ENCODE measurements at places on chromosomes 7 and 10.
A peak's percentile ranks its signal among the peaks of the same experiment; 100 is the strongest.

DNA sequence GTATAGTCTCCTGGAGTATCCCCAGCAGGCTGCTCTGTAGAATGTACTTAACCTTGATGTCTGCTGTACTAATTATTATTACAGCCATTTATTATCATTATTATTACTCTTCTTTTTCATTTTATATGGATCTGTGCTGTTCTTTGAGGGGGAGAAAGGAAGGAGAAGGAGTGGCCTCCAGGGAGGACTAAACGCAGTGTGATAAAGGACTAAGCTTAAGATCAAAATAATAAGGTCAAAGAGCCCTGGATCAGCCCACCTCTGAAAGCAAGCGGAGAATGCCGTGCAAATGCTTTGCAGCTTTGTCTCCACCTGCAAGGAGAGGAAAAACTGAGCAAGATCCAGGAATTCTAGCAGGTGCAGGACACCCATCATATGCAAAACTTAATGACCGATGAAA lies 65.3 kb downstream of the RELN start:
- no peak for DNase-seq

DNA sequence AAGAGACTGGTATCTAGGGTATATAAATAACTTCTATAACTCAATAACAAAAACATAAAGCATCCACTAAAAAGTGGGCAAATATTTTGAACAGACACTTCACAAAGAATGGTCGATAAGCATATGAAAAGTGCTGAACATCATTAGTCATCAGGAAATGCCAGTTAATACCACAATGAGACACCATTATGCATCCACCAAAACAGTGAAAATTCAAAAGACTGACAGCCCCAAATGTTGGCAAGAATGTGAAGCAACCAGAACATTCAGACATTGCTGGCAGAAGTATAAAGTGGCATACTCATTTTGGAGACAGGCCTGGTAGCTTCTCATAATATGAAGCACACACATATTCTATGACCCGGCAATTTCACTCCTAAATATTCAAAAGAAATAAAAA lies 26.5 kb upstream of the GSAP start:
- DNase-seq: no peak

- DNase-seq: peak; percentile 10
Measured at GRCh38 chr10:94630017-94630688, 53.4 kb upstream of the CYP2C18 start.

DNA sequence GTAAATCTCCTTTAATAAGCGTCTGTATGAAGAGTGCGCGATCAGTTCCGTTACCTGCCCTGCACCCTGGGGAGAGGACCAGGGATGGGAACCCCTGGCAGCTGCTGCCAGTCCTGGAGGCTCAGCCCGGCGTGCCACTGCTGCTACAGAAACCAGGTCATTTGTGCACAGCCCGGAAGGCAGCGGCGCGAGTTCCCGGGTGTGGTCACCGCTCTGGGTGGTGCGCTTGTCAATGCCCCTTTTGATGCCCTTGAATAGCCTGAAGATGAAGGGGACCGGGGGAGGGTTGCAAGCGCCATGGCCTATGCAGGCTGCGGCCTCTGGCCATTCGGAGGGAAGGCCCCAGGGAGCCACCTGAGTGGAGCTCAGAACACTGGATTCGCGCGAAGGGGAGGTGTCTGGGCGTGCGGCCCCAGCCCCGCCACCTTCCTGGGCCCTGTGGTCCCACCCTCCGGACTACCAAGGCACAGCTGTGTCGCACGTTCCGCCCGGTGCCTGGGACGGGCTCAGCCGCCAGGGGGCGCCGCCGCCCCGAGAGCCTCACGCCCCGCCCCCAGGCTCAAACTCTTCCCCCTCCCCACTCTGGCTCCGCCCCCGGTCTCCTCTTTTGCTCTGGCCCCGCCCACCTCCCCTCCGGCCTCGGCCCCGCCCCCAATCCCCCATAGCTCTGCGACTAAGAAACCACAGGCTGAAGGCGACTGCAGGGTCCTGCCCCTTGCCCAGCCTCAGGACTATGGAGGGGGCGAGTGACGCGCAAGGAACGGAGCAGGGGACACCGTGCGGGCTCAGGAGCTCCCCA lies 16.5 kb downstream of the AP5Z1 start:
- DNase-seq: peak; percentile 79

DNA sequence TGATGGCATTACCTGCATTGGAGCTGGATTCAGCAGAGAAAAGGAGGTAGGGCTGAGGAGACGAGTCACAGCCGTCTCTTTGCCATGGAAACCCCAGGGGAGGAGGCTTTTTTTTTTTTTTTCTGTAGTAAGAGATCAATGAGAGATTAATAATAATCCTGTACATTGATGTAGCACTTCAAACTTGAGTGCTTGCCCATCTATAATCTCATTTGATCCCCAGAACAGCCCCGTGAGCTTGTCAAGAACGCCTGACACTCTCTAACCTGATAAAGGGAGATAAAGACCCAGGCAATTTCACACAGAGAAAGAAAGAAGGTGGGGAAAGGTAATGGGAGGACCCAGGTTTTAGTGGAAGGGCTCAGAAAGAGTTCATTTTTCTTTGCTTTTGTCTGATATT lies 195.2 kb upstream of the FOXK1 start:
- DNase-seq: no peak

DNA sequence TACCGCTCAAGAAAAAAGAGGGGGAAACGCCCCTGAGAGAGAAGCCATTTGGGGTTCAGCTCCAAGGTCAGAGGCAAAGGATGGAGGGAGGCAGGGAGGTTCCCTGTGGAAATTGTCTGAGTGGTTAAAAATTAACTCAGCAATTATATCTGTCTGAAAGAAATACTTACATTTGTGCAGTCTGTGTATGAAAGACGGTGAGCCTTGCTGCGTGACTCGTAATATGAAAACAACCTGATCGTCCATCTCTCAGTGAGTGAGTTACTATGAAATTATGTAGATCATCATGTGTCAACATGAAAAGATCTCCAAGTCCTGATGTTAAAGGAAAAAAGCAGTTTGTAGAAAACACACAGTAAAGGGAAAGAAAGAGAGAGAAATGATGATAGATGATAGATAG lies 67.2 kb upstream of the FAM204A start:
- DNase-seq: no peak

GRCh38 chr10:11573497-11573896 lies 38.0 kb downstream of the USP6NL start:
- DNase-seq: no peak
